ENCODE measurements at places on chromosomes 3 and 15. TPM values are rescaled to one million over a fixed set of nuclear protein-coding genes. Genes with fewer than 3 reads are reported as not detected.

Gene SLC27A2
- total RNA-seq, result 0.51 TPM

- peak overlapping the region; percentile 82 for H3K27ac ChIP-seq
- H3K36me3 ChIP-seq, result no peaks in the 10 kb centered on the region
- H3K4me3 ChIP-seq, result peak overlapping the region; percentile 90
- no peak for DNase-seq
- H3K27me3 ChIP-seq, result no peaks in the 10 kb centered on the region
Observed at GRCh38 chr3:146161663-146162002, 649 bp upstream of the PLOD2 start.

Gene TRAT1
- total RNA-seq, result 0.51 TPM

DNA sequence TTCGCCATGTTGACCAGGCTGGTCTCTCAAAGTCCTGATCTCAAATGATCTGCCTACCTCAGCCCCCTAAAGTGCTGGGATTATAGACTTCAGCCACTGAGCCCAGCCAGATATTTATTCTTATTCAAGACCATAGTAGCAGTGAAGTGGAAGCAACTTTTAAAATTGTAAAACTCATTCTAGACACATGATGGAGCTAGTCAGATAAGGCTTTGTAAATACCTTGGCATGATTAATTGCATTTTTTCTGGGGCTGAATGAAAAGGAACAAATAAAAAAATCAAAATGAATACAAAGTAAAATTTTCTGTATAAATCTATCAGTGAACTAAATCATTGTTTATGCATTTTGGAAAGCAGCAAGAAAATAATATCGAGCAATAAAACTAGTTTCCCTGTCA, 4.1 kb upstream of the MYO1E start:
- no peak overlapping the region for H3K27ac ChIP-seq
- H3K4me3 ChIP-seq, result no peak overlapping the region
- no peak for DNase-seq
- H3K36me3 ChIP-seq, result no peaks in the 10 kb centered on the region

DNA sequence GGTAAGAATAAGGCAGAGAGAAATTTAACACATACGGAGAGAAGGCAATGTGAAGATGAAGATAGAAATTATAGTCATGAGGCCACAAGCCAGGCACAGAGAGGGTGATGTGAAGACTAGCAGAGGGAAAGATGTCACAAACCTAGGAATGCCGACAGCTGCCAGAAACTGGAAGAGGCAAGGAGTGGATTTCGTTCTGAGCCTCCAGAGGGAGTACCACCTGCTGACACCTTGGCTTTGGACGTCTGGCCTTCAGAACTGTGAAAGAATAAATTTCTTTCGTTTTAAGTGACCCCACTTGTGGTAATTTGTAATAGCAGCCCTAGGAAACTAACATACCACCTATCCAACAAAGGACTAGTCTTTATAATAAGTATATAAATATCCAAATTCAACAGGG, 5.0 kb upstream of the SGO1 start:
- H3K27ac ChIP-seq, result no peak overlapping the region
- no peaks in the 10 kb centered on the region for H3K4me1 ChIP-seq
- no peak overlapping the region for H3K4me3 ChIP-seq
- DNase-seq, result no peak
- no peaks in the 10 kb centered on the region for H3K27me3 ChIP-seq
